ENCODE measurements at places on chromosomes 6 and 20.

DNA sequence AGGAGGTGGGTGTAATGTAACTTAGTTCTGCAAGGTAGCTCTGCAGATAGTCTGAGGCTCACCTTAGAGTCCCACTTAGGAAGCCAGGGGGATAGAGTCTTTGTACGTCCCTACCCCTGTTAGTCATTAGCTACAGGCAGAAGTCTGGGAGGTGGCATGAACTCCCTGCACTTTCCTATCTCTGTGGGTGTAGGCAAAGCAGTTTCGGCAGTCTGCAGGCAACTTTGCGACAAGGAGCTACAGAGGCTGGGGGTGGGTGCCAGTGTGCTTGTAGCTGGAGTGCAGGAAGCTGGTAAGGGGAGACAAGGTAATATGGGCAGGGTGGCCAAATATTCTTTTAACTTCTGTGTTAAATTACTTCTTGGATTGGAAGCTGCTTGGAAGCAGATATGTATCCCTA is 45.7 kb downstream of the NKAIN2 start:
- DNase-seq: no peak

DNA sequence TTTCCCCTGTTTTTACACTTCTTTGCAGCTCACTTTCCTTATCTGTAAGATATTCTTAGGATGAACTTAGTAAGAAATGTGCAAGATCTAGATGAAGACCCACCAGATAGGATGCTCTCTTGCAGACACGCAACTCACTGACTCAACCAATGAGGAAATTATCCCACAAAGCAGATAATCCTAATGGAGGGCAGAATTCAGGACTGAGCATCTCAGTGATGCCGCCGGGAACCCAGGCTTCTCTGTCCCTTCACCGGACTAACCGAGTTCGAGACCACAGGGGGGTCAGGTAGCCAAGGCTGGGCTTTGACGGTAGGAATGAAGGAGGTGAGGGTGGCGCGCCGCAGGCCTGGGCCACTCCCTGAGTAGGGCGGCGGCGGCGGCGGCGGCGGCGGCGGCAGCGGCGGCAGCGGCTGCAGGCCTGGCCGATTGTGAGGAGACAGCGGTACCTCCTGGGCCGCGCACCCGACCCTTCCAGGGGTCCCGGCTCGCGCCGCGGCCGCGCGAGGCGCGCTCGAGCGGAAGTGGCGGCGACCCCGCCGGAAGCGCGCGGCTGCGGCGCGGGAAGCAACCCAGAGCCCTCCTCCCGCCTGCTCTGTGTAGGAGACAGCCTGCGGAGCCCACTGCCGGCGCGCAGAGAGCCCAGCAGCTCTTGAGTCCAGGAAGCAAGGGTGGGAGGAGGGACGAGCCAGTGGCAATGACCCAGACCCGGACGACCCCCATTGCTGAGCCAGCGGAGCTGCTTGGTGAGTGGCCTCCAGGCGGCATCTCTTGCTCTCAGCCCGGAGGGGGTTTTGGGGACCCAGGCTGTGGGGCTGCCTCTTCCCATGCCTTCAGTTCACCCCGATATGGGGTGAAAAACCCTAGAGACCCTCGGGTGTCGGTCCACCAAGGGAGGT is at the start of gene KHDC1:
KHDC1 (minus strand) TSS at position 526 of the 899 bp plus-strand sequence. CDS start 20,679 bp downstream, outside the sequence.
- peak; percentile 50 for DNase-seq

DNA sequence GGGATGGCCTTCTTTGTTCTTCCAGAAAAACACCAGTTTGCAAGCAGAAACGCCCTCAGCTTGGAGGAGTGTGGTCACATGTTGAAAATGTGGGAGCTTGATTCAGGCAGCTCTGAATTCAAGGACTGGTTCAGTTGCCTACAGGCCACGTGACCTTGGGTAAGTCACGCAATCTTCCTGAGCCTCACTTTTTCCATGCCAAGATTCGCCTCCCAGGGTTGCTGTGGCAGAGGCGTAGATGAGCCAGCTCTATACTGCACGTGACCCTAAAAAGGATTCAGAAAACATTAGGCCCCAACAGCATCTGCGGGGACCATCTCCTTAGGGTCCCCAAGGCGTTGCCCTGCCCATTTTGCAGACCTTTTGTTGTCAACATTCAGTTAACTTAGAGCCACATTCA is 112.0 kb upstream of the SNX9 start:
- DNase-seq: no peak

- DNase-seq: no peak
Observed at GRCh38 chr6:52262620-52263344, 18.5 kb upstream of the IL17F start.

- no peak for DNase-seq
Observed at GRCh38 chr20:62805711-62806382, 1.2 kb downstream of the OGFR start.

DNA sequence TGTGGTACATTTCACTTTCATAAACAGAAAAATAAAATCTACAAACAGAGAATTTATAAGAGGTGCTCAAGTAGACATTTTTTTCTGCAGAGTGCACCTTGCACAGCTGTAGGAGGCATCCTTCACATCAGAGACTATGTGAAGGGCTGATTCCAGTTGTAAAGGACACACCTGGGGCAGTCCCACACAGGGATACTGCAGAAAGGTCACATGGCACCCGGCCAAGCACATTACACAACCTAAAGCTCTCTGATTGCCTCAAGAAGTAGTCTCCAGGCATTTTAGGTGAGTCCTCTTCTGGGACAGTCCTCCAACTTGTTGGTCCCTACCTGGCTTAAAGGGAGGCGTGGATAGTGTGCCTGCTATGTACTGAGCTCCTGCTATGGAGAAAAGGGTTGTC is 502.9 kb upstream of the NOX3 start:
- DNase-seq: no peak

GRCh38 chr6:36169023-36170007 is 27.2 kb upstream of the BRPF3 start:
- no peak for DNase-seq

DNA sequence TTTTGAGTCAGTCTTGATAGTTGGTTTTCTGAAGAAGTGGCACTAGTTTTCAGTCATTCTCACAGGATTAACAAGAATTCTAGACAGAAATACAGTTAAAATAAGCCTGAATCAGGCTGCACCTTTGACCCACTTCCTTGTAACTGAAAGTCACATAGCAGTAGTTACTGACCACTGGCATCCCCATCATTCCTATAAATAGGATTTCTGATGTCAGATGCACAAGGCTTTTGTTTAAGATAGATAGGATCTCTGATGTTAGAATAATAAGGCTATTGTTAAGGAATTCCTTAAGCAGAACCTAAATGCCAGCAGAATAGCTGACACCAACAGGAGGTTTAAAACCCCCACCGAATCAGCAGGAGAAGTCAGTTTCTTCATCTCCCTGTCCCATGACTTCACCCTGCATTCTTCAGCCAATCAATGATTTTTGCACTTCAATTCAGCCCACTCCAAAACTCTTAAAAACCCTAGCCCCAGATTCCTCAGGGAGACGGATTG is 30.6 kb upstream of the ZBTB24 start:
- DNase-seq: no peak

- no peak for DNase-seq
Observed at GRCh38 chr20:57948180-57948955, 238.6 kb upstream of the PMEPA1 start.

DNA sequence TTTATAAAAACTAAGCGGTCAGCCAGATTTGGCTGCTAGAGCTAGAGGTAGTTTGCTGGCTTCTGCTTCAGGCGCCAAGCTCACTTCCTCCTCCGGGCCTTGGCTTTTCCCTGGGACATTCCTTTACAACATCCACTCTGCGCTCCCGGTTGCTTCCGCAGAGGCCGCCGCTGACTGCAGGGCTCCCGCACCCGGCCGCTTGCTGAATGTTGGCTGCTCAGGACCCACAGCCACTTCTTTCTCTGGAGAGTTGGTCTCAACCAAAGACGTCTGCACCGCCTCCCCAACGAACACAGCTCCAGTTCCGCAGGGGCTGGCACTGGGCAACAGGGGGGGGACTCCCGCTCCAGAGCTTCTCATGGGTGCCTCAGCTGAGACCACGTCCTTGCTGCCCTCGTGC is 282.8 kb downstream of the TFAP2C start:
- no peak for DNase-seq

DNA sequence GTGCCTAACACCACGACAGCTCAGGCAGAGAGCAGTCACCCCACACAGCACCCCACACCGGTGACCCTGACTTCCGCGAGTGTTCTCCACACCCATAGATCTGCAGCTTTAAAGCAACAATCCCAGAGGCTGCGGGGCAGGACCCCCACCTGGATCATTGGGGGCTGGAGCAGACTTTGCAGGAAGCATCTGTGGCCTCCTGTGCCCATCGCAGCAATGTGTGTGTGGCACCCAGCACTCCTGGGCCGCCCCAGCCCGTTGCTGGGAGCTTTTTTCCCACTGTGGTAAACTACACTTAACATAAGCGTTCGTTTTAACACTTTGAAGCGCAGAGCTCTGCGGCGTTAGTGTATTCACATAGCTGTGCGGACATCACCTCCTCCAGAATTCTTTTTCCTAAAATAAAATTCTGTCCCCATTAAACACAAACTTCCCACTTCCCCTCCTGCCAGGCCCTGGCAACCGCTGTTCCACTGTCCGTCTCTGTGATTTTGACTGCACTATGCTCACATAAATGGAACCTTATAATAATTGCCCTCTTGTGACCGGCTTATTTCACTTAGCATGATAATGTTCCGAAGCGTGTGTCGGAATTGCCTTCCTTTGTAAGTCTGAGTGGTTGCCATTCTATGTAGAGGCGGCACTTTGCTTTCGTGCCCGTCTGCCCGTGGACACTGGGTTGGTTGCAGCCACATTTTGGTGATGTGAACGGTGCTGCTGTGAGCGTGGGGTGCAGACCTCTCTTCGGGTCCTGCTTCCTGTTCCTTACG is 382.5 kb downstream of the CDH4 start:
- no peak for DNase-seq

DNA sequence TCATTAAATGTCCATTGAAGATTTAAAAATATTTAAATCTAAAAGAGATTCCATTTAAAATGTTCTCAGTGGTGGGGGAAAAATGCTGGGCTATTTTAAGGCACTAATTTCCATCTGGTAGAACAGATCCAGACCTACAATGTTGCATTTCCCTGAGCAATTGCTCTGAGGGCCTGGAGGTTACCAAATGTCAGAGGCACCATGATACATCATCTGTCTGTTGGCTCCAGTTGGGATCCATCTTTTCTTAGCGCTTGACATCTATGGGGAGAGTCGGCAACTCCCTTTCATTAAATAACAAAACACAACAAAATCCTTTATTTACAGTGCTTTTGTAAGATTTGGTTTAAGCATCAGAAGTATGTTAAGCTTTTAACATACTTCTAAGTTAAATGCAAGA is 224.5 kb downstream of the FOXC1 start:
- no peak for DNase-seq

- DNase-seq: no peak
Observed at GRCh38 chr6:115203381-115203780, 857.3 kb downstream of the FRK start.

- DNase-seq: no peak
Observed at GRCh38 chr6:45377043-45377553, 636 bp downstream of the SUPT3H start.

DNA sequence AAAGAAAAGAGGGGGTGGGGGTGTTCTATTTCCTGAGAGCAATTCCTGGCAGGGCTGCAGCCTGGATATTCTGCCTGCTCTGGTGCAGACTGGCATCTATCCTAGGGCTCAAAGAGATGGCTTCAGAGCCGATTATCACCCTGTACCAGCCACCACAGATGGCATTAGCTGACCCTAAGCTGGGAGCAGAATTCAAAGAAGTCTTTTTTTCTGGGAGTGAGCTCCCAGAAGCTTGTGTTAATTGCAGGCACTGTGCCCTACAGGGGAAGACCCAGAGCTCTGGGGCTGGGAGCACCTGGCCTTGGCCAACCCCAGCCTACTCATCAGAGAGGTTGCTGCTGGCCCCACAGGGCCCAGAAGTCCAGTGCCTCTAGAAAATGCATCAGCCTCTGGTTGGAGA is 85.9 kb downstream of the PXDC1 start:
- no peak for DNase-seq

DNA sequence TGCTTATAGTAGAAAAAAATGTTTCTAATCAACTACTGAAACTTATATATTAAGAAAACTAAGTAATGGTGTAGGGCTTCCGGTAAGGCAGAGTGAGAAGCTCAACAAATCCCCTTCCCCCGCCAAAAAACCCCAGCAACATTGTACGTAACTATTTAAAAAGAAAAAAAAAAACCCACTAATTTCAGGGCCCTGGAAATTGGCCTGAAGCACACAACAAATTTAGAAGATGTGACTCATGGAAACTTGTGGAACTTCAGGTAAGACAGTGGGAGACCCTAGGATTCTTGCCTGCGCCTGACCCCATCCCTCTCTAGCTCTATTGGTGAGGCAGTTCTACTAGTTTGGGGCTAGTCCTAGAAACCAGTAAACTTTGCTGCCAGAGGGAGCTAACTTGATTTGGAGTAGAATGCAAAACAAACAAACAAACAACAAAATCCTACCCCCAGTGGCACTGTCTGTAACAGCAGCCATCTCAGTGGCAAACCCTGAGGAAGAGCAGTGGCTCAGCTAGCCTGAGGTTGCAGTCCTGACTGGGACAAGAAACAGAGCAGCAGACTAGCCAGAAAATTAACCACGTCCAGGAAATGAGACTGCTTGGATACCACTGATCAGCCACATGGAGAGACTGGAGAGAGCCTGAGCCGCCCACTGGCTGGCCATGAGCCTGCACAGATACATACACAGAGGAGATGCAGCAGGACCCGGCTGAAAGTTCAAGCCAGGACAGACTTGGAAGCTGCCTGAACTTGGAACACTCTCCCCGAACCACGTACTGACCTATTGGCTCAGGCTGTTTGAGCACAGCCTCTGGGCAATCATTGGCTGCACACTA is 135.1 kb downstream of the TBXT start:
- DNase-seq: no peak

DNA sequence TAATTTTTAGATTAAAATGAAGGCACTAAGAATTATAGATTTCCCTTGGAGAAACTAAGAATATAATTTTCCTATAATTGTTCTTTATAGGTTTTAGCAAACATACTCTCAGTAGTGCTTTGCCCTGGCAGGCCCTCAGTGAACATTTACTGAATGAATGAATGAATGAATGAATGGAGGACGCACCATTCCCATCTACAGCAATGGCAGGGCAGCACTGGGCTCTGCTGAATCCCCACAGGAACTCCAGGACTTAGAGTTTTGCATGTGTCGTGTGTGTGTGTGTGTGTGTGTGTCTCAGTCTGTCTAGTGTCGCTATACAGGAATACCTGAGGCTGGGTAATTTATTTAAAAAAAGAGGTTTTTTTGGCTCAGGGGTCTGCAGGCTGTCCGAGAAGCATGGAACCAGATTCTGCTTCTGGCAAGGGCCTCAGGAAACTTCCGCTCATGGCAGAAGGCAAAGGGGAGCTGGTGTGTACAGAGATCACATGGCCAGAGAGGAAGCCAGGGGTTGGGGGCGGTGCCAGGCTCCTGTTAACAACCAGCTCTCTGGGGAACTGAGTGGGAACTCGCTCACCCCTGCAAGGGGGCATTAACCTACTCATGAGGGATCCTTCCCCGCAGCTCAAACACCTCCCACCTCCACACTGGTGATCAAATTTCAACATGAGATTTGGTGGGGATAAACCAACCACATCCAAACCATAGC is 20.1 kb downstream of the RNASET2 start:
- no peak for DNase-seq

- DNase-seq: no peak
Observed at GRCh38 chr6:53309901-53310300, 38.8 kb downstream of the ELOVL5 start.

Data from activated T-cell treated with anti-CD3 and anti-CD28 coated beads for 24 hours (primary cell).